ENCODE measurements at places on chromosomes 4 and X.
A peak's percentile ranks its signal among the peaks of the same experiment; 100 is the strongest.

DNA sequence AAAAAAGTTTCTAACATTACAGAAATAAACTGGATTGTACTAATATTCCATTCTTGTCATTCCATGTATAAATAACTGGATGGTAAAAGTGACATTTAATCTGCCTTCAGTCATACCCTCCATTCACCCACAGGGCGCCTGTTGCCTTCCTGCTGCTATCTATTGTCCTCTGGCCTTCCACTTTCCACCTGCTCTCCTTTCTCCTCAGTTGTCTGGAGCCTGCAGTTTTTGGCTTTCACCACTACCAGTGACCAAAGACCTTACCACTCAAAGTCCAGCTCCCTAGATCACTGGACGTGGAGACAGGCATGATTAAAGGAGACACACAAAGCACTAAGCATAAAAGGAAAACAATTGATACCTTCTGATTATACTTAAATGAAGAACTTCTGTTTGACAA lies 46.2 kb upstream of the NHS start:
- DNase-seq: no peak

DNA sequence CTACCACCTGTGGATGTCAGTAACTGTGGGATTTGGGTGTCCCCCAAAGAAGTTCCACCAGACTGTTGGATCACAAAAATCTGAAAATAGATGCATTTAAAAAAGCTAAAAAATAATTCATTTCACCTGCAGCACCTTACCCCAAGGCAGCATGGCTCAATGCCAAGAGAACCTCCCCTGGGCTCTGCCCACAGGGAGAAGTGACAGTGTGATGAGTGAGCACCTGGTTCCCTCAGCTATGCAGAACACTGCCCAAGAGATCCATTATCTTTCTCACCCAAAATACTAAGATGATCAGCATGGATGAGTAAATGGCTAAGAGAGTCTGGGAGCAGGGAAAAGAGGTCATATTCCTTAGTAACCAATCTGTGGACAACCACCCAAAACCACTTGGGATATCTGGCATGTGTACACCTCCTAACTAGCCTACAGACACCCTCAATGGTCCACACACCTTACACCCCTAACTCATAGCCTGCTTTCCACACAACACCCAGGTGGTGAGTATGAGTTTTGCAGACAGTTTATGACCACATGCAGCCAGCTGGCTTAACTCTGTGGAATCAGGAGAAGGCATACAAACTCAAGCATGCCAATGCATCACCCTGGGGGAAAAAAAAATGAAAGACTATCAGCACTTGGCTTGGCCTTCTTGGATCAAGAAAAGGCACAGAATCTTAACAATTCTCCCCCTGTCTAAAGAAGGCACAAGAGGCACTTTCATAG lies 416.5 kb upstream of the SMIM31 start:
- no peak for DNase-seq

DNA sequence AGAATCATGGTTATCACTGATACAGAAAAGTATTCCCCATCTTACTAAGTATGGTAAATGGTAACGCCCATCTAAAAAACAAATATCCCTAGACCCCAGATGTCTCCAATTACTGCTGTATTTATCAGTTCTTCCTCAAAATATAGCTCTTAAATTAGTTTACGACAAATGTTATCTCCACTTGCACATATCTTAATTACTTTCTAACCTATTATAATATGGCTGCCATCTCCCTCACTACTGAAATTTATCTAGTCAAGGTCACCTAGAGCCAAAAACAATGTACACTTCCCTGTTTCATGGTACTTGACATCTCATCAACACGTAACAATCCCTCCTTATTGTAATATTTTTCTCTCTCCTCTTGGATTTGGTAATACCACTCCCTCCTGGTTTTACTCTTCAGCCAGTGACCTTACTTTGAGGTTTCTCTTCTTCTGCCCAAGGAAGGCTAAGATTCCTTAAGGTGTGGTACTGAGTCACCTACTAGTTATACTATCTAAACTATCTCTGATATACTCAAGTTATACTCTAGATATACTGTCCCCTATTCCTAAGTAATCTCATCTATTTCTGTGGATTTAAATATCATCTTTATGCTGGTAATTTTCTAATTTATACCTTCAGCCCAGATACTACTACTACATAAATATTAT lies 8.6 kb downstream of the LCORL start:
- DNase-seq: no peak

- DNase-seq: peak; percentile 41
Observed at GRCh38 chr4:156830351-156830750, 141.2 kb downstream of the PDGFC start.

GRCh38 chr4:112901962-112902411 lies 147.5 kb upstream of the ANK2 start:
- DNase-seq: no peak

GRCh38 chrX:136196691-136197155 lies 49.4 kb downstream of the FHL1 start:
- peak; percentile 79 for DNase-seq

DNA sequence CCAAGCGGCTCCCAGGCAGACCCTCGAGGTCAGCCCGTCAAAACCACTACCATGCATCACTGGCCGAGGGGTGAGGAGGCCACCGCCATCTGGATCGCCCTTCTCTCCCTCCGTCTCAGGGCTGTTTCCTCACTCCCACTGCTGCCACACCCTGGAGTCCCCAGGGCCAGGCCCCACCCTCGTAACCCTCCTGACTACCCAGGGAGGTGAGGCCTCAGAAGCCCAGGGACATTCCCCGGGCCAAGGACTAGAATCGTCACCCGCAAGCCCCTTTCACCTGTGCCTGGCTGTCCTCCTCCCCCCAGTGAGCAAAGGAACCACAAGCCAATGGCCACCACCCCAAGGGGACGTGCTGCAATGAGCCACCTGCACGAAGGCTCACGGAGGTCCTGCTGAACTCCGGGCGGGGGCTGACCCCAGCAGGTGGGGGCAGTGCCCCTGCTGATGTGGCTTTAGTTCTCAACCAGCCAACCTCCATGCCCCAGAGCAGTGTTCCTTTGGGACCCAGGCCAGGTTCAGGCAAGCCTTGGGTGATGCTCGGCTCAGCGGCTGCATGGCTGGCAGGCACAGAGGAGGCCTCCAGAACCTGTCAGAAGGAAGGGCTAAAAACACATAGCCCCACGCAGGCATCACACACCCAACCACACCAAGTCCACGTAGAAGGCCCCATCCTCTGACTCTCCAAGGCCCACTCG lies 23.8 kb downstream of the PPP2R2C start:
- DNase-seq: no peak

- DNase-seq: no peak
Observed at GRCh38 chr4:95539106-95539505, 9.7 kb downstream of the UNC5C start.

GRCh38 chr4:52984462-52984881 lies 122.4 kb downstream of the RASL11B start:
- DNase-seq: no peak

- DNase-seq: peak; percentile 54
Observed at GRCh38 chr4:88018466-88018865, 11.0 kb downstream of the PKD2 start.

All from BJ (cell line).